Cerebellum (tissue), 4 donors: ENCODE measurements at places on chromosomes 11 and 22. TPM values are rescaled to one million over a fixed set of nuclear protein-coding genes. Genes with fewer than 3 reads are reported as not detected.

DNA sequence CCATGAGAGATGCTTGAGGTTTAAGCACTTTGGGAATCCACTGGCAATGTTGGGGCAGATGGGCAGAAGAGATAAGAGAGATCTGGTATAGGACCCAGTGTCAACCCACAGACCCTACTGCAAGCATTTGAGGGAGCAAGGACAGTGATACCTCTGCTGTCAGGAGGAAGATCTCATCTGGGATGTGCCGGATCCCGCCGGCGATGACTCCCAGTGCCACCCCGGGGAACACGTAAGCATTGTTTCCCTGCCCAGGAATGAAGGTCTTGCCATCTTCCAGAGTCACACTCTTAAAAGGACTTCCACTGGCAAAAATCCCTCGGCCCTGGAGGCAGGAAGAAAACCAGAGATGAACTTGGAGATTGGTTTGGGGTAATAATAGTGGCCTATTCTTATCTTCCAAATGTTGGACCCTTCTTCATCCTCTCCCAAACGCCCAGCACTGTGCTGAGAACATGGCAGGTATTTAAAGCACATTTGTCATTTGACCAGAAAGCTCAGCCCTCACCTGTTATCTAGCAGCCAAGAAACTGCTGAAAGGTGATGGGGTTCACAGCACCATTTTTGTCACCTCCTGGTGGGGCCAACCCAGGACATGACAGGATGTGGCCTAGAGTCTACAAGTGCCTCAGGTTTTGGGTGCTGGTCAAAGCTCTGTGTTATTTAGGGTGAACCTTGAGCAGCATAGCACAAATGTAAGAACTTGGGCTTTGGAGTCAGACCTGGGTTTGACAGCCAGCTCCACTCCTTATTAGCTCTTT, 71.7 kb downstream of the CCDC81 start:
- no peak for DNase-seq

The HEPHL1 gene
- not detected for total RNA-seq

The LARGE2 gene
- total RNA-seq = not detected

GRCh38 chr11:104668797-104669463, 229.3 kb downstream of the CASP12 start:
- DNase-seq = no peak

The APOA4 gene
- total RNA-seq = 0.45 TPM

DNA sequence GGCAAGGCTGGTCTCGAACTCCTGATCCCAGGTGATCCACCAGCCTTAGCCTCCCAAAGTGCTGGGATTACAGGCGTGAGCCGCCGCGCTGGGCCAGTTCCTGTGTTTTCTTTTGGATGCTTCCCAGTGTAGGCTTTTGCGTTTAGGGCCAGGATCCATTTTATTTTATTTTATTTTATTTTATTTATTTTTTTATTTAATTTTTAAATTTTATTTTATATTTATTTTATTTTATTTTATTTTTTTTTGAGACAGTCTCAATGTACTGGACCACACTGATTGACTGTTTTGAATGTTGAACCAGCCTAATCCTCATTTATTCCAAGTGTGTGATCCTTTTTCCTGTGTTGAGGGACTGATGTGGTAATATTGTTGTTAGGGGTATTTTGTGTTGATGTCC, 8.4 kb downstream of the EPS8L2 start:
- no peak for DNase-seq

DNA sequence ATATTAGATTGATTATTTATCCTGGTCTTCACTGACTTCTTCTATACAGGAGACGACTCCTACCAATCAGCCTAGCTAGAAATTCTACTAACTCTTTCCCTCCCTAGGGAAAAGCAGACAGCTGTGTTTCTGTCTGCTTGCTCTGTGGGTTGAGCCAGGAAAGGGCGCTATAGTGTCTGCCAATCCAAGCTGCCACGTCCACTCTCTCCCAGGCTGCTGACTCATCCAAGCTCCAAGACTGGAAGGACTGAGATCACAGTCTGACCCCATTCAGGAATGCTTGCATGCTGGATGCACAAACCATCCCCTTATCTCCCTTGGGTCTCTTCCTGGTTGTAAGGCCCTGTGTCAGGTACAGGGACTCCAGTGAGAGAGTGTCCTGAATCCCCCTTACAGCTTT, 955.6 kb downstream of the OPCML start:
- no peak for DNase-seq

DNA sequence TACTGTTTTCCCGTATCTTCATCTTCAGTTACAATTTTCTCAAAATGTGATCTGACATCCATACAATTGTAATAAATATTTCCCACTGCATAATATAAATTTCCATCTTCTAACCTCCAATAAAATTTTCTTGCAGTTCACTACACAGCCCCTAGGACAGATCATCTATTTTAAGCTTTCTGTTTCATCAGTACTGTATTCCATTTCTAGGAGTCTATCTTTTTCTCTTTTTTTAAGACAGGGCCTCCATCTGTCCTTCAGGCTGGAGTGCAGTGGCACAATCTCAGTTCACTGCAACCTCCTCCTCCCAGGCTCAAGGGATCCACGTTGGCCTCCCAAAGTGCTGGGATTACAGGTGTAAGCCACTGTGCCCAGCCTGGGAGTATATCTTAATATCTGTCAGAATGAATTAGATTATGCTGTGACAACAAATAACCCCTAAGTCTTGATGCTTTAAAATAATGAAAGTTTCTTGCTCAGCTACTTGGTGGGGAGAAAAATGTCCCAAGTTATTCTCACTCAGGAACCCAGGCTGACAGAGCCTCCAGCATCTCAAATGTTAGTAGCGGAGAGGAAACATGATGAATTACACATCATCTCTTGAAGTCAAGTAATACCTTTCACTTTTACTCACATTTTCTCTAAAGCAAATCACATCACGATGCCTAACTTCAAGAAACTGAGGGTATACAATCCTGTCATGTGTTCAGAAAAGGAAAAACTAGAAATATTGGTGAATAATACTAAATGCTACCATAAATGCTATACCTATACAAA, 92.2 kb downstream of the BUD13 start:
- no peak for DNase-seq

DNA sequence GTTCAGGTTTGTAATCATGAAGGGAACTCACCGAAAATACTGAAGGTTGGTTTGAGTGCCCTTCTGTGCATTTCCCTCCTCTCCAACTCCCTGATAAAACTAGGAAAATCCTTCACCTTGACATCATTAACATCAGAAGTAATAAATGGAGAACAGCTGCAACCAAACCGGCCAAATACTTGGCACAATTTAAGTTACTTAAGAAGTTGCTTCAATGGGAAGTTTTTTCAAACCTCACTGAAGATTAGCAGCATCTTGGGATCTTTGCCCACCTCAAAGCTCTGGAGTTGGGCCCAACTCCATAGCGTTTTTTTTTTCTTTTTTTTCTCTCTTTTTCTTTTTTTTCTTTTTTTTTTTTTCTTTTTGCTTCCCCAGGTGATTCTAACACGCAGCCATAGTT, 784.8 kb downstream of the KCNA4 start:
- DNase-seq = no peak

DNA sequence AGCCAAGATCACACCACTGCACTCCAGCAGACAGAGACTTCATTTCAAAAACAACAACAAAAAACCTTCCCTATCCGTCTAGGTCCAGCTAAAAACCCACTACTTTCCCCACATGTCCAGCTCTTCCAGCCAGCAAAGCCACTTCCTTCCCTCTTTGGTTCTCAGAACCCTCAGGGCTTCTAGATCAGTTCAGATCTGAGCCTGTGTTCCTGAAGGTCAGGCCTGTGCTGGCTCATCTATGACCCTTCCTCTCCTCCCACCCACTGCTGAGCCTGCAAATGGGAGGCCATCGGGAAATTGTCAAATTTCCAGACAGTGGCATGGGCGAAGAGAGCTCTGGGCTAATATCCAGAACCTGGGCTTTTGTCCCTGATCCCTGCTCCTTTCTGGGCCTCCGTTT, 37.8 kb downstream of the SLCO2B1 start:
- no peak for DNase-seq

The KRTAP5-2 gene
- not detected for total RNA-seq

- DNase-seq = no peak
These were observed 16.8 kb downstream of the FZD4 start for GRCh38 chr11:86938203-86938899.

DNA sequence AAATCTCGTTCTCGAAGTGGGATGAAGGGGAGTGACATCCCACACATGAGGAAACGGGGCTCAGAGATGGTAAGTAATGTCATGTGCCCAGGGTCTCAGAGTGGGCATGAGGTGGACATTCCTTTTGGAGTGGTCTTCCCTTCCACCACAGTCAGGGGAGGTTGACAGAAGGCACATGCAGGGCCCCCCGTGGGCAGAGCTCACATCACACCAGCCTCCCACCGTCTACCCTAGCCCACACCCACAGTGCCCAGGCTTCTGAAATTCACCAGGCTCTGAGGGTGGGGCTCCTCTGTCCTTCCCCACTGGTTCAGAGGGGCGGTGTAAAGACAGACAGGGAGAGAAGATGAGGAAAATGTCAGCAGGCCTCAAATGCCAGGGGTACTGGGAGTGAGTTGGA, 41.1 kb upstream of the TIMP3 start:
- no peak for DNase-seq

DNA sequence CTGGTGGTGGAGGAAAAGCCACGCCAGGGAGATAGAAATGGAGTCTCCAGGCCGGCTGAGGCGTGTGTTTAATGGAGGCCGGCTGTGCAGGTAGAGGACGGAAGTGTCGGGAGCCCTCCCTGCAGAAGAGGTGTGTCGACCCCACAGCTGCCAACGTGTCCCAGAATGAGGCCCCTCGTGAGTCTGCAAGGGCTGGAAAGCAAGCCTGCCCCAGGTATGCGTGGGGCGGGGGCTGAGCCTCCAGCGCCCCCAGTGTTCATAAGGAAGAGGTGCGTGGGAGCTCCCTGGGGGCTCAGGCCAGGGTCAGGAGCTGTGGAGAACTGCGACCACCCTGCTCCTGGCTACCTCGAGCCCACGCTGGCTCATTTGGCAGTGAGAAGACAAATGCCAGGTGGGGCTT, 38.0 kb upstream of the JAM3 start:
- DNase-seq = no peak

DNA sequence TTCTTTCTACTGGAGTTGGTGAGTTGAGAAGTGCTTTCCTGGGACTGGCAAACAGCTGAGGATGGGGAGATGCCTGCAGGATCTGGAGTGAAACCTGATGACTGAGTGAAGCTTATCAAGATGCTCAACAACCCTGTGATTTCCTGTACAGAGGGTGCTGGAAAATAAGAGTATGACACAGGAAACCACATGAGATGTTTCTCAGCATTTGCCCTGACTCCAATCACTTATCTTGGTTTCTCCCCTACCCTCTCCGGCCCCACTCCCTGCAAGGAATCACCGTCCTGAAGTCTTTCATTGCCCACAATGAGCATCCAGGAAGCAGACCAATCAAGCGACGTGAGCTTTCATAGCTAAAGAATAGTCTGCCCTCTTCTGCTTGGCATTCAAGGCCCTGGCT, at the start of gene MRGPRX2:
TSS of gene MRGPRX2 (minus strand) at position 89 of the 400 bp plus-strand sequence. CDS start 4,315 bp downstream, outside the sequence.
- DNase-seq = no peak

GRCh38 chr11:118639899-118640298, 32.5 kb downstream of the PHLDB1 start:
- DNase-seq = no peak

The PAMR1 gene
- 2.4 TPM for total RNA-seq

The FBLN1 gene
- total RNA-seq = 45.0 TPM

DNA sequence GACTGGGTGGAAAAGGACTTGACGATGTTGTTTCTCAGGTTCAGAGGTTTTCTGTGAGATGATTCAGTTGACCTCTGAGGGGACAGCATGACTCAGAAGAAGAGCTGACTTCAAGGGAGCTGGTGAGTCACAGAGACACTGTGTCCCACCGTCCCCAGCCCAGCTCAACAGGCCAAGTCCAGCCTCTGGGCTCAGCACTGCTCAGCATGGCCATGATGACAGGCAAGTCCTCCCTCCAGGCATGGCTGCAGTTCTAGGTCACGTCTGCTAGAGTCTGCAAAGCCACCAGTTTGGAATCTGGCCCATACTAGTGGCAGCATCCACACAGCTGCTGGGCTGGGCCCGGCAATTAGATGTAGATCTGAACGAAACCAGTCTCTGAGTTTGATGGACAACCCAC, 12.9 kb downstream of the TRIM29 start:
- no peak for DNase-seq

The RASSF10 gene
- 7.2 TPM for total RNA-seq

- no peak for DNase-seq
These were observed 4.9 kb upstream of the UBASH3B start for GRCh38 chr11:122650619-122651018.

The CHRDL2 gene
- not detected for total RNA-seq

The KCNJ4 gene
- total RNA-seq = 1.00 TPM

DNA sequence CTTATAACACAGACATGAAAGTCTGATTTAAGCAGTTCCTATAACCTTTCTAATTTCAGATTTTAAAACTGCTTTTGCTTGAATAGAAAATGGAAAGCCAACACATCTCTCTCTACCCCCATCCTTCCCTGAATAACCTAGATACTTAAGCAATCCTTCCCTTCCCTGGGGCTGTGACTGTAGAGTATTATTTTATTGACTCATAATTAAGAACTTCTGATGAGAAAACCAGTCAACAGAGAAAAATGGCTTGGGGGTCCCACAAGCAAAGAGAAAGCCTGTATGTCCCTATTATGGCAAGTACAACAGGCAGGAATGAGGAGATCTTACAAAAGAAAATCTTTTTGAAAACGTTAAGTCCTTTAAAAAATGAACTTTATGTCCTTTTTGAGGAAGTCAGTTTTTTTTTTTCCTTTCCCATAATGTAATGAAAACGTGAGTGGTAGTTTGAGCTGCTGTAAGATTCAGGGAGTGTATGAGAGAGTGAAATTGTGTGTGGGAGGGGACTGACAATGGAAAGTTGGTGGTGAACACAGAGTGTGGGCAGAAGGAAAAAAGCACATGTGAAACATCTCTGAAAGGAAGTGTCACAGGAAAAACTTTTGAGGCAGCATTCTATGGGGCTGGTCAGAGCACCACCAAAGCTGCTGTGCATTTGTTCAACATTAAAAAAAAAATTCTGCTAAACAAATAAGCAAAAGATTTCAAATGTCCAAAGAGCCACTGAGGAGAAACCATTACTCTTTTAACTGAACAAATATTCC, 154.6 kb downstream of the MAML2 start:
- no peak for DNase-seq

The OR4A16 gene
- not detected for total RNA-seq

DNA sequence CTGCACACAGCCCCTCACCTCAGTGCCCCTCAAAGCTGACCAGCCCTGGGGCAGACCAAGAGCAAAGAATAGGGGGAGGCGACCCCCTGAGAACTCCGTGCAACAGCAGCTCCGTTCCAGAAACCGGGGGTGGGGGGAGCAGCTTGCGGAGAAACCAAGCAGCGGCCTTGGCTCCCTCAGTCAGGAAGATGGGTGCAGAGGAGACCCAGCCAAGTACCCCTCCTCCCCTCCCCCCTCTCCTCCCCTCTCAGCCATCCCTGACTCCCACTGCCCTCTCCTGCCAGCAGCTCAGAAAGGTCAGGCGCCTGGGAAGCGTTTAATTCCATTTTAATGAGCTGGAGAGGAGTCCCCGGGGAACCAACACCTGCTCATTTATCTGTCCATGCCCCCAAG, 78.9 kb downstream of the PDE2A start:
- no peak for DNase-seq

The MAP6 gene
- total RNA-seq = 92.6 TPM

- no peak for DNase-seq
These were observed 30.3 kb upstream of the NAP1L4 start for GRCh38 chr11:3022300-3022967.

The TSSK2 gene
- not detected for total RNA-seq

- no peak for DNase-seq
These were observed 283.1 kb upstream of the CTSC start for GRCh38 chr11:88620568-88621130.
